ENCODE measurements at places on chromosomes 2 and 18.

DNA sequence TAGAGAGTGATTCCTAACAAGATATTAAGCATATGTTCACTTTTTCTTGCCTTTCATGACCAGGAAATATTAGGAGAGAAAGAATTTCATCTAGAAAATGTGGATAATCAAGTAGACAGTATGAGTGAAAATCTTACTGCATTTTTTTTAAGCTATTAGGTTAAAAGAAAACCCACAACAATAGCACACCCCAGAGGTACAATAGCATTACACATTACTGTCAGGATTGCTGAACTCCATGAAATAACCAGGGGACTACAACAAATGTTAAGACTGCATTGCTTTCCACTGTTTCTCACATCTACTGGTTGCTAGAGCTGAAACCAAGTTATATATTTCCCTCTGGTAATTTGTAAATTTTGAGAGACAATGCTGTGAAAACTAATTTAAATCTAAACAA lies 33.7 kb downstream of the KLF7 start:
- no peak for DNase-seq

GRCh38 chr2:171855401-171855800 lies 38.6 kb downstream of the SLC25A12 start:
- DNase-seq = no peak

- DNase-seq = no peak
Measured at GRCh38 chr2:68833162-68833561, 38.0 kb downstream of the BMP10 start.

GRCh38 chr2:231228223-231228622 lies 29.8 kb downstream of the ARMC9 start:
- DNase-seq = no peak

- no peak for DNase-seq
Measured at GRCh38 chr18:32310101-32310500, 120.3 kb downstream of the MEP1B start.

GRCh38 chr2:42906557-42907411 lies 114.4 kb upstream of the HAAO start:
- no peak for DNase-seq

GRCh38 chr18:68221111-68221724 lies 493.7 kb downstream of the TMX3 start:
- no peak for DNase-seq

DNA sequence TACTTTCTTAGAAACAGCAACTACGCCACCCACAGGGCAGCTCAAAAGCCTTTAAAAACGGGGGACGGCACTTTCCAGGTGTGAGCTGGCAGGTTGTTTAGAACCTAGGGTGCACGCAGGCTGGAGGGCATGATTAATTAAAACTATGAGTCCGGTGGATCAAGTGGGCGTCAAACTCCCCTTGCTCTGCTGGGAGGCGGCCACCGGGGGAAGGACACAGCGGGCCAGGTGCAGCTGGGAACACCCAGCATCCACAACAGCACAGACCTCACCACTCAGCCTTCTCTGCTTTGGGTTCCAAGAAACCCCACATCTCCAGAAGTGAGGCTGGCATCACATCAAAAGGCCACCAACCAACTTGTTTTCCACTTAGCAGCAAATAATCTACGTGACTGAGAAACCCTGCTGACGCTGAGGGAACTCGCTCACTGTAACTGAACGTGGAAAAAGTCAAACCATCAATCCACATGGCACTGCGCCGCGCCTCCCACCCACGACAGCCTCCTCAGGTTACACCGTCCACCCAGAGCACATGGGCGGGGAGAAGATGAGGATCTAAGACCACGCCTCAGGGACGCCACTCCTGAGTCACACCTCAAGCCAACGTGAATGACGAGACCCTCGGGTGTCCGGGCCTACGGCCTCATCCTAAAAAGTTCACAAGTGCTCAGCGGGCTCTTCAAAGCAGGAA lies 118.2 kb downstream of the ZNF516 start:
- no peak for DNase-seq
